GM12878 (cell line): ENCODE measurements at places on chromosomes 1 and 21. TPM values are rescaled to one million over a fixed set of nuclear protein-coding genes. Genes with fewer than 3 reads are reported as not detected.

DNA sequence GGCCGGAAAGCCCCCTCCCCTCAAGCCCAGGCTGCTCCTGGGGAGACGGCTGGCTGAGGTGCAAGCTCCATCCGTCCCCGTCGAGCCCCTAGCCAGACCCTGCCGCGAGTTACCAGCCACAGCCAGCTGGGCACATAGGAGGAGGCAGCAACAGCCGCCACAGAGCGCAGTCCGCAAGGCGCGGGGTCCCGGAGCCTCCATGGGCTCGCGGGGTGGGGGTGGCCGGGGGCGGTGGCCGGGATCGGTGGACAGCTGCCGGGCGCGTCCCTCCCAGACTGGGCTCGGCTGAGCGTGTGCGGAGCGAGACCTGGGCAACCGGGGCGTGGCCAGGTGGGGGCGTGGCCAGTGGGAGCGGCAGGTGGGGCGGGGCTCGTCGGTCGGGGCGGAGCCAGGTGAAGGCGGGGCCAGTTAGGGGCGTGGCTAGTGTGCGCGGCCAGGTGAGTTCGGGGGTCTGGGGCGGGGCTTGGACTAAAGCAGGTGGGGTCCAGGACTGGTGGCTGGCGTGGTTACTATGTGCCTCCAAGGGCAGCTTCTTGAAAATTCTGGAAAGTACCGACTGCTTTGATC is at the start of gene CD164L2:
CD164L2 (minus strand) TSS at position 295 of the 567 bp plus-strand sequence; CDS start at position 201, 94 bp downstream.
- 0 out of 2 replicates have a peak, but pooled peaks cover 2% of the 10 kb centered on the region for H3K27me3 ChIP-seq
- no peak for DNase-seq
- H3K27ac ChIP-seq, result no peak within 1 kb of the TSS
- H3K36me3 ChIP-seq, result no peaks in the 10 kb centered on the region
- no peaks in the 10 kb centered on the region; the same call in 1 of the 2 replicates for H3K4me1 ChIP-seq

DNA sequence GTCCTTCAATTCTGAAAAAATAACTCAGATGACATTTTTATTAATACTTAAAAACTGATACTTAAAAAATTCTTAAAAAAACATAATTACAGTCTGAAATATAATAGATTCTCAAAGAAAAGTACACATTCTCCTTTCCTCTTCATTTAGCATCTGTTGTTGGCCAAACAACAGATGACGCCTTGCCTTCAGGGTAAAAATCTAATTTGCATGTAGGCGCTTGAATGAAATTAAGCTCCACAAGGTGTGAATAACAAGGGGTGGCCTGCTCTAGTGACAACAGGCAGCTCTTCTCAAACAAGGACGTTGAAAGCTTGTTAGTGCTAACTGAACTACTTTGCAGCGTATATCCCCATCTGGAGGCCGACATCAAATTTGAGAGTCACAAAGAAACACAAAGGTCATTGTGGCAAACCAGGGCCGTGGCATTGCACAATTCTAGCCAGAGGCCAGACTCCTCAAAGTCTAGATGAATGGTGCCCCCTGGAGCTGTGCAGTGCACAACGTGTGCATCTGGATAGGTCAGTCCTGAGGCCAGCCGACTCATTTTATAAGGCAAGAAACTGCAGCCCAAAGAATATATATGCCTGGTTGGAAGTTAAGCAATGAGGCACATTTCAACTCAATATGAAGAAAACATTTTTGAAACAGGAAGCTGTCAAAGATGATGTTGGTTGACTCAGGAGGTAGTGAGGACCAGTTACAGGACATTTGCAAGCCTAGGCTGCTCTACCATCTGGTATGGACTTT is 459.2 kb upstream of the RUNX1 start:
- no peak overlapping the region for H3K4me3 ChIP-seq
- no peaks in the 10 kb centered on the region for H3K36me3 ChIP-seq
- no peaks in the 10 kb centered on the region for H3K27me3 ChIP-seq
- no peaks in the 10 kb centered on the region for H3K4me1 ChIP-seq
- DNase-seq, result no peak
- H3K27ac ChIP-seq, result no peak overlapping the region

GRCh38 chr1:222798116-222798515 is 16.7 kb upstream of the DISP1 start:
- H3K4me3 ChIP-seq, result no peak overlapping the region
- no peak overlapping the region for H3K27ac ChIP-seq
- H3K4me1 ChIP-seq, result no peaks in the 10 kb centered on the region
- no peaks in the 10 kb centered on the region; the same call in 1 of the 2 replicates for H3K27me3 ChIP-seq
- H3K36me3 ChIP-seq, result no peaks in the 10 kb centered on the region
- no peak for DNase-seq

The CFHR1 gene
- not detected in 2 replicates for total RNA-seq
